ENCODE measurements at places on chromosomes 4 and X.

GRCh38 chr4:31026256-31026655 lies 306.1 kb downstream of the PCDH7 start:
- no peak for DNase-seq

DNA sequence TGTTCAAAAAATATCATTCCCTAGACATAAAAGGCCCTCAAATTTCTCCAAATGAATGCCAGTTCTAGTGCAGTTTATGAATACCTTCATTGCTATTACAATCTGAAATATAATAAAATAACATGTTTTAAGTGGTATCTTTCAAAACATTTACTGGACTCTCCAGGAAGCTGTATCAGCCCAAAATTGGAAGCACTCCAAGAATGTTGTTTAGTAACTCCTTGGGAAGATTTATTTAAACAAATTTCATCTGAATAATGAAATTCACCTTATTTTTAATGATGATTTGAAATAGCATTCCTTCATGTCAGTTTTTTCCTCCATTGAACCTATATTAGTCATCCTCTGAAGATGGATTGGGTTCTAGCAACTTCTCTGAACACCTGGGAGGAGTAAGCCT lies 217.2 kb upstream of the PCDH18 start:
- no peak for DNase-seq

DNA sequence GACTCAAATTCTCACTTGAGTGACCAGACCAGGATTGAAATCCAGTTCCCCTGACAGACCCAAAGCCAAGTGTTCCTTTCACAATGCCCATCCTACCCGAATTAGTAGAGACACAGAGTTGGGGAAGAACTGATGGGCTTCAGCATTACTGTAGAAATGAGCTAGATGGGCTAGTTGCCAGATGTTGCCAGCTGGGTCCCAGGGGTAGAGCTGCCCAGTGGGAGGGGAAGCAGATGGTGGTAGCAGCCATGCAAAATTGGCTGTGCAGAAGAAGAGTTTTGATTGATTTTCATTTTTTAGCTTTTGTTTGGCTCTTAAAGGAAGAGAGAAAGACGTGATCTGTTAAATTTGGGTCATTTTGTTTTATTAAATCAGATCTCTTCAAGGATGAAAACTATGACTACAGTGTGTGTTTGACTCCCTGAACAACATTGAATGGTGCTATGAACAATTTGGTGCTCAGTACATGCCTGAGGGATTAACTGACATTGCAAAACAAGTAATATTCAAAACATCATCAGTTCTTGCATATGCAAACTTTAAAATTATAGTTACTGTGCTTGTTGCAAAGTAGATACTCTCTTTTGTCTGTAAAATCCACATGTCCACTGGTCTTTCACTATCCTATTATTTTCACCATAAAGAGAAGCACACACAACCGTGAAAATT lies 86.0 kb downstream of the PARM1 start:
- DNase-seq = no peak

DNA sequence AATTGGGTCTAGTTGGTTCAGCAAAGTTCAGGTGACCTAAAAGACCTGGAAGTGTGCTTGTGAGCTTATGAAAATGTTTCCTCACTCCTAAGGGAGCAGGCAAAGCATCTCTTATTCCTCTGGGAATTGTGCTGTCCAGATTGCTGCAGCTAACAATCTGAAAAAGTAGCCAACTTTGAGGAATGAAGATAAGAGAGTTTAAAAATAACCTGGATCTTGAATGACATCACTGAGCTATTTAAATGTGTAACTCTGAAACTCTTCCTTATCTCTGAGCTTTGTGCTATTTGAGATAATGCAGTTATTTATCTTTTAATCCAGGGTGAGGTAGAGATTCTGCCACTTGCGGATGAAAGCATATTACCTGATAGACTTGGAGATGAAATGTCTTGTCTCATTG lies 384.8 kb downstream of the PPP4R3C start:
- DNase-seq = no peak

DNA sequence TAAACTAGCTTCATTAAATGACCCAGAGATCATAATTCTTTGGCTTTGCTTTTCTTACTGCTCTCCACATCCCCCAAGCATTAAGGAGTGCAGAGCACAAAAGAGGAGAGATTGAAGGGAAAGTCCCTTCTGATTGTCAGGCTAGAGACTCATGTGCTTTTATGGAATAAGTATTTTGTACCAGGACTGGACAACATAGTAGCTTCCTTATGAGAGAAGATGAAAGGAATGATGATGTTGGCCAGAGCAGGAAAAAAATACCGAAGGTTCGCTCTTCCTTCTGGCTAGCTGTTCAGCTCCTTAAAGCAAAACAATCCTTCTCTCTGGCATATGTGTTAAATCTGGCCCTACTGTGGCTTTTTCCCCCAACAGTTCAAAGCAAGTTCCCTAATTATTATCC lies 53.1 kb downstream of the HOPX start:
- DNase-seq = no peak

GRCh38 chr4:88130544-88131305 lies 27.7 kb downstream of the ABCG2 start:
- DNase-seq = no peak

DNA sequence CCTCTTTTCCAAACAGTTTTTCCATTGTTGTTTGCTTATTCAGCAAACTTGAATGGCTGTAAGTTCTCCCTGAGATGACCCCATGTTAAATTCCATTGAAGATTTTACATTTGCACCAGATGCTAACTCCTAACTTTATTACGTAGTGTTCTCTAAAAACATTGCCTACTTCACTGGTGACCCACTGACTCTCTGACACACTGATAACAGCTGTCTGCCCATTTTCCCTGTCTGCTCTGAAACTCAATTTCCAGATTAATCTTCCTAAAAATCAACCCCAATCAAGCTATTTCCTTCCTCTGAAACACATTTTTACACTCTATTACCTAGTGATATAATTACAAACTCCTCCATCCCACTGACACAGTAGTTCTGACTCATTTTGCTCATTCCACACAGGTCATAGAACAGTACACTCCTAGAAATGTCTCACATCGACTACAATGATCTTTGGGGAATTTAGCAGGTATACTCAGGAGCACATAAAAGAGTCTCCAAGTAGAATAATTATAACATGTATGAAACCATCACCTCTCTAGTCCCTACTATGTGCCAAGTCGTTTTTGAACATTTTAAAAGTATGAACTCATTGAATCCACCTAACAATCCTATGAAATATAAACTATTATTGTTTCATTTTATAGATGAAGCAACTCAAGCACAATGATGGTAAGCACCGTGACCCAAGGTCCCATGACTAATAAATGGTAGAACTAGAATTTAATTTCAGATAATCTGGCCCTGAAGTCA lies 210.9 kb downstream of the SLIT2 start:
- DNase-seq = no peak

DNA sequence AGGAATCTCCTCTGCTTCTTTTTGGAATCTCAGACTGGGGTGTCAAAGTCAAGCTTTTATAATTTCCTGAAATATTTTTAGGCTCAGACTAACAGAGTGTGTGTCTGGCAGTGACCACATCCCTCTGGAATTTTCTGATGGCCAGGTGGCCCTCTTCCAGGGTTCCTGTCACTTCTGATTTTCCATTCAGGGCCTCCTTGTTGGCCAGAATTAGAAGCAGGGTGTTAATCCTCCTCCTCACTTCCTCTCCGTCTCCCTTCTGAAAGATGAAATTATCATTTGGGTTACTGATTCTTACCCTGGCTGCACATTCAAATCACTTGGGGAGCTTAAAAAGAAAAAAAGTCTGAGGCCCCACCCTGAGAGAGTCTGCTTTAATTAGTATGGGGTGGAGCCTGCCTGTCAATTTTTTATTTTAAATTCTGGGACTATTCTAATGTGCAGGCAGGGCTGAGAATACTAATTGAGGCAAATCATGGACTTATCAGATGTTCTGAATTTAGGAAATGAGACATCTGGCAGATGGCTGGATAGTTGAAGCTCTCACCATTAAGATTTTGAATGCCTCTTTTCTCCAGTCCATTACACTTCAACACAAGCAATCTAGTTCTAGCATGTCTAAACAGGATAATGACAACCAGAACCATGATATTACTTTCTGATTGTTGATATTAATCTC lies 43.2 kb downstream of the HAND2 start:
- no peak for DNase-seq

- DNase-seq = no peak
Measured at GRCh38 chrX:133609166-133609565, 193.9 kb upstream of the GPC4 start.

DNA sequence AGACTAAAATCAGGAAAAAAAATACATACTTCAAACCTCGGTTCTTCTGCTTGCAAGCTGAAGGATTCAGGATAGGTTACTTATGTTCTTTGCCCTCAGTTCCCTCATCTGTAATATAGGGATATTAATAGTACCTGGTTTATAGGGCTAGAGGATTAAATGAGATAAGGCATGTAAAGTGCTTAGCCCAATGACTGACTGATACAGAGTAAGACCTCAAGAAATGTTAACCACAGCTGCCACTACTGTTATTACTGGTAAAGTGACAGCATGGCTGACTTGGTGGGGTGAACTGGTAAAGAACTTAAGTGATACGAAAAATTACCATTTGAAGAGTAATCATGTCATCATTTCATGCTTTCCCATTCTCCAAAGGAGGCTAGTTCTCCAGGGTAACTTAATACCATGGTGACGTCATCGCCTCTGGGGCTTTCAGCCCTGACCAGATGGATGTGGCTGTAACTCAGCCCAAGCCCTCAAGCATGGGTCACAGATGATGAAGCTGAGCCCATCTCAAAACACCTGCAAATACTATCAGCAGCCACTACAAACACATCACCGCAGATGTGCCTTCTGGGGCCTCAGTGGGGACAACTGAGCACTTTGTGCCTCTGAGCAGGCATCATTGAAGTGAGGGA lies 44.5 kb upstream of the SCML1 start:
- DNase-seq = no peak

DNA sequence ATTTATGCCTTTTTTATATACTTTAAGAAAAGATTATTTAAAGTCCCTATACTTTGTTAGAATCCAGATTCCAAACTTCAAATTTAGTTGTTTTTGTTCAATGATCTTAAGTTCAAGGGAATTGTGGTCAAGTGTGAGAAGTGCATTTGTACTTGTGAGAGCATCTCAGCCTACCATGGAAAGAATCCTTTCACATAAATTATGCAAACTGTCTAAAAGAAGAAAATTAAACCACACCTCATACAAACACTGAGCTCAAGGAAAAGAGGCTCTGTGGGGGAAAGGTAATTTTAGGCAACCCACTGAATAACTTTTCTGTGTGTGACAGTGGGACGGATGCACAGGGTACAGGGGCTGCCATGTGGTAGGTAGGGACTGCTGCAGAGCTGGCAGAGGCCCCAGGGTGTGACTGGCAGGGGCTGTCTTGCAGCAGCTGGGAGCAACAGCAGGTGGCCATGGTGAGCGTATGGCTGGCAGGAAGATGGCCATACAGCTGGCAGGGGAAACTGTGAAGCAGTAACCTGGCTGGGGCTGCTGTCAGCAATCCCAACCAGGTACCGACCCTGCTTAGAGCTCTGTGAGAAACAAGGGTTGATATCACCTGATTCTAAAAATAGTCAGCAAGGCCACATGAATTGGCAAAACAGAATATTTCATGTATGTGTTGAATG lies 130.6 kb downstream of the UGT8 start:
- DNase-seq = no peak

- DNase-seq = no peak
Measured at GRCh38 chrX:54427837-54428424, 12.3 kb upstream of the TSR2 start.

- no peak for DNase-seq
Measured at GRCh38 chr4:182555997-182556418, 312.8 kb downstream of the TENM3 start.

- DNase-seq = no peak
Measured at GRCh38 chrX:630007-630611, 482 bp upstream of the SHOX start.

DNA sequence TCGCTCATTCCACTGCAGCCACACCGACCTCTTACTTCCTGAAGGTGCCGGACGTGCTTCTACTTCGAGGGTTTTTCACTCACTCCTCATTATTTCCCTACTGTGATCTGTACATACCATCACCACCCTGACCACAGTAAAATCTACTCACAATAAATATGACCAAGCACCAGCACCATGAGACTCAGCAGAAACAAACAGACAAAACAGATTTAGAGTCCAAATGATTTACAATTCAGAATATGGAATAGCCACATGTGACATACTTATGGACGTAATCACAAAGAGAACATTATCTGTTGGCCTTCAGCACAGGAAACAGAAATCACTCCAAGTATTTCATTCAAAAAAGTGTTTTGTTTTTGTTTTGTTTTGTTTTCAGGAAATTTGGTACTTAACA lies 16.1 kb upstream of the KLB start:
- DNase-seq = no peak

GRCh38 chr4:20621476-20621875 lies 78.8 kb upstream of the PACRGL start:
- DNase-seq = no peak

DNA sequence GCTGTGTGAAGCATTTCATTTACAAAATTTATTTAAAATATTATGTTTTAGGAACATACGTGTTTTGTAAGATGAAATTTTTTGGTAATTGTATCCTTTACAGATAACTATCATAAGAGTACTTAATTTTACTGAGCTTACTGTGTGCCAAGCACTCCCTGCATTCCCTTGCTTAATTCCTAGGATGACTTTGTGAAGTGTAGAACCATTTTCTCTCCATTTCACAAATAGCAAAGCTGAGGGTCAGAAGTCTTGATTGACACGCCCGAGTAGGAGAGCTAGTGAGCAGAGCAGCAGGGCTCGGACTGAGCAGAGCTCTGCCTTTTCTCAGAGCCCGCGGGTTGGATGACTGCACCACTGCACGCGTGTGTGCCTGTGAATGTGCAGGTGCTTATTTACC lies 30.6 kb downstream of the PIGG start:
- DNase-seq = no peak

GRCh38 chr4:136709897-136710296 lies 822.4 kb downstream of the PCDH18 start:
- no peak for DNase-seq

- no peak for DNase-seq
Measured at GRCh38 chr4:129218897-129219296, 122.9 kb downstream of the C4orf33 start.

- no peak for DNase-seq
Measured at GRCh38 chr4:159383562-159383931, 280.7 kb downstream of the RAPGEF2 start.

DNA sequence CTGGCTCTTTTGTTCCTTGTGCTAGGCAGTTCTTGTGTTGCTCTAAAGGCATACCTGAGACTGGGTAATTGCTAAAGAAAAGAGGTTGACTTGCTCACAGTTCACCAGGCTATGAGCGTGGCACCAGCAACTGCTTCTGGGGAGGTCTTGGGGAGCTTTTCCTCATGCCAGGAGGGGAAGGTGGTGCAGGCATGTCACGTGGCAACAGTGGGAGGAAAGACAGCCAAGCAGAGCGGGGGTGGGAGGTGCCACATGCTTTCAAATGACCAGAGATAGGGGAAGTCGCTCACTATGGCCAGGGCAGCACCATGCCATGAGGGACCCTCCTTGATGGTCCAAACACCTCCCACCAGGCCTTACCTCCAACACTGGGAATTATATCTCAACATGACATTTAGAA lies 4.7 kb downstream of the MAGEB17 start:
- no peak for DNase-seq

DNA sequence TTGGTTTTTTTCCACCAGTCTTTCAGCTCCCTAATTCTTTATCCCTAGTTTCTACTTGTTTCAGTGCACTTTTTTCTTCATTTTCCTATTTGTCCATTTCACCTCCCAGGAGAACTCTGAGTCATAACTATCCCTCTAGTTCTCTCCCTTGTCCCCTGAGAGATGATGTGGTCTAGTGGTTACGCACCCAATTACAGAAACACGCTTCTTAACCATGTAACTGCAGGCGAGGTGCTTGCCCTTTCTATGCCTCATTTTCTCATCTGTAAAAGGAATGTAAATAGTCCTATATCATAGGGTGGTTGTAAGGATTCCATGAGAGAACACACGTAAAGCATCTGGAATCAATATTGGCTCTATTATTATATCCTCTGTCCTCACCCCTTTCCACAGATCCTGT lies 8.8 kb upstream of the GRPR start:
- DNase-seq = peak; percentile 20

Measured in GOT3 (cell line).